Ascending aorta (tissue), 2 donors: ENCODE measurements at places on chromosomes 2 and 18.

DNA sequence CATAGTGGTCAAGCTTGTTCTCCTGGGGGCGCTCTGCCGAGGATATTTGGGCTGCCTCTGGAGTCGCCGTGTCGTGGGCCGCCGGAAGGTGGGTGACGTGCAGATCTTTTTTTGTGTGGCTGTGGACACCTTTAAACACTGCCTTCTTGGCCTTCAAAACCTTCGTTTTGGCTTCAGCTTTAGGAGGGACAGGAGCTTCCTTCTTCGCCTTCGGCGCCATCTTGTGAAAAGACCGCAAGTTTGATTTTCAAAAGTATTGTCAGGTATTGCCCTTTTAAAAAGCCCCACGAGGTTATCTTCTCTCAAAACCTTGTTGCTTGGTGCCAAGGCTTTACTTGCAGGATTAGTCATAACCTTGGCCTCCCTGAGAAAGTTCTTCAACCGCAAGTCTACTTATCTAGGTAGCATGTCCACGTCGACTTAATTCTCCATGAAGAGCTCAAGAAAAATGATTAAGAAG lies 20.8 kb downstream of the LAMA3 start:
- DNase-seq = no peak

DNA sequence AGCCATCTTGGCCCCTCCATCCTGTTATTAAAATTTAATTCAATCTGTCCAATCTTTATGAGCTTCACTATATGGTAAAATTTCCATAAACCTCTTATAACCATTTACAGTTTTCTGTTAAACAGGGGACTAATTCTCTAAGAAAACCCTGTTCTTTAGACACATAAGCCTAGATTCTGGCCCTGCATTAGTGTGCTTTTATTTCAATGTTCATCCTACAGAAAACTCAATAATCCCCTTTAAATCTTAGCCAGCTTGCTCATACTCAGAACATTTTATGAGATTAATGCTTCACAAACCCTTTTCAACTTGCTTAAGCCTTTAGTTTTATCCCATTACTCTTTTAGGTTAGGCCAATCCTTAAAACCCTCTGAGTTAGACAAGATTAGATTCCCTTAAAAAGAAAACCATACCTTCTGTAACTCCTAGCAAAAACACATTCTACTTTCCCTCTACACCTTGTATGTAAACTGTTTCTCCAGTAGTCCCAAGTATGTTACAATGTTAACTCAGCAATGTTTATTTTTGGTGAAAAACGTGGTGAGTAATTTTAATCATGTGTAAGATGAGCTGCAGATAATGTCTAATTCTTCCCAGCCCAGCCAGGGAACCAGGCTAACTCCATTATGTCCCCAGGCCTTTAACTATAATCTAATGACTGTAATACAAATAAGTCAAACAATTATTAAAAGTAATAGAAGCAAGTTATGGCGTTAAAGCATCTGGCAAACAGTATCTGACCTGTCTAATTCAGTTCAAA lies 1953.4 kb upstream of the LRRTM1 start:
- no peak for DNase-seq

- no peak for DNase-seq
These were observed 94.2 kb downstream of the CABLES1 start for GRCh38 chr18:23229472-23229871.

GRCh38 chr18:47912343-47912742 lies 18.1 kb downstream of the SMAD2 start:
- DNase-seq = no peak

GRCh38 chr18:32258558-32259204 lies 68.8 kb downstream of the MEP1B start:
- DNase-seq = no peak

DNA sequence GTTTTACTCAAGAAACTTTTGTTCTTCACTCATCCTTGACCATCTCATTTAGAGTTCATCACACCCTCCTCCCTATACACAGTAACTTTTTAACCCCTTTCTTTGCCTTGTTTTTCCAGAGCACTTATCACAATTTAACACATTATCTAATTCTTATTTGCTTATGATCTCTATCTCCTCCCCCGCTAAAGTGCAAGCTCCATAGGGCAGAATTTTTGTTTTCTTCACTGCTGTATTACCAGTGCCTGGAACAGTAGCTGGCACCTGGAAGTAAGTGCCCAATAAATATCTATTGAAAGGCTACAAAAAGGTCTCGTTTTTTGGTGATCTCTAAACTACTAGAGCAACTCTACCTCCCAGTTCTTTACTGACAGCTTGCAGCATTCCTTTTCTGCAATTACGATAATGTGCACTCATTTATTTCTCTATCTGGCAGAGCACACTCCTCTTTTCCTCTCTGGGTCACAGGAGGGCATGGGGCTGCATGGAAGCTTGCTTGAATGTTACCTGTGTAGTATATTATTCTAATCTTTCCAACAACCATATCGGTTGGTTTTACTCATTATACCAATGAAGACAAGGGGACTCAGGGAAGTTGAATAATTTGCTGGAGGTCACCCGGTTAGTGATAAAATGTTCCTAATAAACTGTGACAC lies 57.4 kb upstream of the CHST9 start:
- no peak for DNase-seq

- no peak for DNase-seq
These were observed 69.0 kb downstream of the REV1 start for GRCh38 chr2:99420751-99421299.

DNA sequence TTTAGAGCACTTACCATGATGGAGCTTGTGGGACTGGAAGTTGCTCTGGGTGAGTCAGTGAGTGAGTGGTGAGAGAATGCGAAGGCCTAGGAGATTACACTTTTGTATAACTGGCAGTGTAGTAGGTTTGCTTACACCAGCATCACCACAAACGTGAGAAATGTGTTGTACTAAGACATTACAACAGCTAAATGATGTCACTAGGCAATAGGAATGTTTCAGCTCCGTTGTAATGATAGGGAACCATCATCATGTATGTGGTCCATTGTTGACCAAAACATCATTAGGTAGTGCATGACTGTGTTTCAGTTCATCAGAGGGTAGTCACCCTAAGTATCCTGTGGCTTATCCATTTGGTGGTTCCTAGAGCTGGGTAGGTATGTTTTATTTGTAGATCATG lies 11.9 kb downstream of the ZNF407 start:
- no peak for DNase-seq
